ENCODE measurements at places on chromosomes 5 and 9. TPM values are rescaled to one million over a fixed set of nuclear protein-coding genes. Genes with fewer than 3 reads are reported as not detected.

DNA sequence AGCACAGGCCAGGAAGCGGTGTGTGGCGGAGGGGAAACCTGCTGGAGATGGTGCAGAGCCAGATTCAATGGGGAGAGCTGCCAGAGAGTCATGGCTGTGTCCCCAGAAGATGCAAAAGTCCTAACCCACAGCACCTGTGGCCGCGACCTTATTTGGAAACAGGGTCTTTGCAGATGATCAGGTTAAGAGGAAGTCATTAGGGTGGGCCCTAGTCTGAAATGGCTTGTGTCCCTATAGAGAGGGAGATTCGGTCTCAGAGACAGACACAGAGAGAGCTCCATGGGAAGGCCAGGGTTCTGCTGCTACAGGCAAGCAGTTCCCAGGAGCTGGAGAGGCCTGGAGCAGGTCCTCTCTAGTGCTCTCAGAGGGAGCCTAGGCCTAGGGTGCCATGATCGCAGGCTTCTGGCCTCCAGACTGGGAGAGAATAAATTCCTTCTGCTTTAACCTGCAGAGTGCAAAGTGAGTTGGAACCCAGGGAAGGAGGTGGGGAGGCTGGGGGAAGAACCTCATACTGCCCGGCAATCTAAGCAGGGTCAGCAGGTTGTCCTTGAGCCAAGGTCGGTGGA, 1.9 kb upstream of the LPCAT1 start:
- DNase-seq = no peak

Gene OR13C3
- total RNA-seq = not detected

DNA sequence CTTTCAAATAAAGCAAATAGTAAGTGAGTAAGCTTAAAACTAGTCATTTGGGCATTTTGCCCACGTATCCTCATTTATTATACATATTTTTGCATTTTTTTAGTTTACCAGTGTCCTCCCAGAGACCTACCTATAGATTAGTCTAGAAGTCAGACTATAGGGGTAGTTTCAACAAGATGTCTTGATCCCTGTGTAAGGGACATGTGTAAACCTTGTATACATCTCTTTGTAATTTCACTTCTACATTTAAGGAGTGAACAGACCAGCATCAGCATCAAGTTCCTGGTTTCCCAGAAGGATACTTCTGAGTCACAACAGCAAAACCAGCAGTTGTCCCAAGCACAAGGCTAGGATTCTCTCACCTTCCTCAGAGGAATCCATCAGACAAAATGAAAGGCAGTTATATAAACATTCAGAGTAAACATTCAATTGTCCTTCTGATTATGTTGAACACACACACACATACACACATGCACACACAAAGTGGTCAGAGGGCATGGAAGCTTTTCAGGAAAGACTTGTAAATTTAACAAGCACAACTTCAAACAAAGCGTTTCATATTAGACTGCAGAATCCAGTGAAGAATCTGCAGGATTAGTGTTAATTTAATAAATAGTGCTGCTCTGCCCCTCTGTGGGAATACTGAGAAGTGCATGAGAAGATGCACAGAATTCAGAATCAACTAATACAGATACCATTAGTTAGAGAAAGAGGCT, 55.4 kb downstream of the HINT1 start:
- no peak for DNase-seq

- no peak for DNase-seq
These were observed 112.8 kb upstream of the SLC25A48 start for GRCh38 chr5:135721548-135722090.

GRCh38 chr5:98110282-98110691, 663.2 kb upstream of the RGMB start:
- DNase-seq = no peak

Gene PPIC
- 28.4 TPM for total RNA-seq

Gene TCOF1
- 21.4 TPM for total RNA-seq

Gene MLANA
- not detected for total RNA-seq

GRCh38 chr5:120615967-120616645, 152.0 kb downstream of the PRR16 start:
- DNase-seq = no peak

GRCh38 chr5:76532973-76533372, 90.2 kb downstream of the F2RL2 start:
- no peak for DNase-seq

DNA sequence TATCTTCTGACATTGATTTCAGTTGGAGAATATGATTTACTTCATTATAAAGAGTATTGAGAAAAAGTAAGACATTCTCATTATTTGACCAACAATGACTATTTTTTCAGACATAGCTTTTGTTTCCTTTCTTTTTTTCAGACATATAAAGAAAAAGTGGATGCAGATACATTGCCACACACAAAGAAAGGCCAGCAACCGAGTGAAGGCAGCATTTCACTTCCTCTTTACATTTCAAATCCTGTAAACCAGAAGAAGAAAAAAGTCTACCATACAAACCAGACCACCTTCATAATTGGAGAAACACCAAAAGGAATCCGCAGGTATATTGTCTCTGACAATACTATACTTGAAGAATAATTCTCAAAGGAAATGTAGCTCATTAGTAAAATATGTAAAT, 128.9 kb downstream of the ERCC6L2 start:
- no peak for DNase-seq

Gene ALG2
- 50.4 TPM for total RNA-seq

DNA sequence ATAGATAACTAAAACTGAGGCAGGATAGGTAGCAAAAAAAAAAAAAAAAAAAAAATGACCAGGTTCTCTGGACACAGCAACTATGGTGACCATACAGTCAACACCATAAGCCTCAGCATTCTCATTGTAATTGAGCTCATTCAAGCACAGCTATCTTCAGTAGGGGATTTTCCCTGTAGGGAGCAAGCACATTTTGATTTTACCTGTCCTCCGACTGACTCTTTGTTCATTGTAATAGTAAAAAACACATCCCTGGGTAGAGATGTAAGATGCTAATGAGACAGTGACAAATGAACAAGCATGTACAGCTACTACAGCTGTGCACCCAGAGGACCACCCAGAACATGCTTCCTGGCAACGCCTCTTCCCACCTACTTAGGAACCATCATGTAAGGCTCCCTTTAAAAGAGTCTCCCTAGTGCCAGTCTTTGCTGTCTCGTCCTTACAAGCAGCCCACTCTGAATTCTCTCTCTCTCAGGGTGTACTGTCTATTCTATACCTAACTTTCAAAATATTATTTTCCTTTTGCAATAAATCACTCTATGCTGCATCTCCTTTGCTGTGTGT, 65.0 kb upstream of the FBXW11 start:
- no peak for DNase-seq

Gene TLX3
- total RNA-seq = not detected

Gene TTF1
- 5.6 TPM for total RNA-seq

Measured in uterus (tissue), 4 donors.